Stimulated activated CD8-positive, alpha-beta memory T cell treated with anti-CD3 and anti-CD28 coated beads, Interleukin-7, amount 100 ng/mL, for 48 hours (primary cell): ENCODE measurements at places on chromosomes 6 and 20.

- no peak for DNase-seq
These were observed at the start of gene CST2 for GRCh38 chr20:23826541-23827021. Gene CST2, minus strand, starts transcription at chr20:23826729. Its CDS starts 69 bp downstream, at chr20:23826660.

GRCh38 chr20:45378191-45378590 lies at the start of gene TP53TG5:
Gene TP53TG5, minus strand, starts transcription at chr20:45378325. Its CDS starts 89 bp downstream, at chr20:45378236.
- DNase-seq, result no peak

DNA sequence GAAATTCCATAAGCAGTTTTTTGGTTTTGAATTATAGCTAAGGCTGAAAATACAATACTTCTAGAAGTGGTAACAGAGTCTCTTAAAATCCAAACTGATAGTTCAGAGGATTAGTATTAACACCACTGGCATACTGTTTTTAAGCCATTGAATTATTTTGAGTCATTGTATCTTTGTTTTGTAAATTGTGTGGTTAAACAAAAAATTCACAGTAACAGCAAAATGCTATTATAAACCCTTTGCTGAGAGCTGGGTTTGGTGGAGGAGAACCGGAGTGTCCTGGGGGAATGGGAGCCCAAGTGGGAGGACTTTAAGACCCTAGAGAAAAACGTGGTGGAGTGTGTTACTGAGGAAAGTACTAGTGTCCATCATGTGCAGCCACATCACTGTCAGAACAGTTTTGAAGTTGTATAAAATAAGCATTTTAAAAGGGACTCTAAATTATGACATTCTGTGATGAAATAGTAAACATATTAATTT lies 125.1 kb downstream of the LRRC1 start:
- no peak for DNase-seq

- no peak for DNase-seq
These were observed 92.1 kb upstream of the EEF1E1 start for GRCh38 chr6:8194490-8194889.

GRCh38 chr20:54097236-54097529 lies 26.8 kb upstream of the BCAS1 start:
- DNase-seq, result no peak

GRCh38 chr6:16498237-16498636 lies 259.9 kb downstream of the GMPR start:
- no peak for DNase-seq

GRCh38 chr6:24833711-24834386 lies 35.1 kb upstream of the ARMH2 start:
- no peak for DNase-seq

- DNase-seq, result no peak
These were observed 9.1 kb downstream of the CASS4 start for GRCh38 chr20:56420940-56421688.
